ENCODE measurements at places on chromosomes 1 and 21.

DNA sequence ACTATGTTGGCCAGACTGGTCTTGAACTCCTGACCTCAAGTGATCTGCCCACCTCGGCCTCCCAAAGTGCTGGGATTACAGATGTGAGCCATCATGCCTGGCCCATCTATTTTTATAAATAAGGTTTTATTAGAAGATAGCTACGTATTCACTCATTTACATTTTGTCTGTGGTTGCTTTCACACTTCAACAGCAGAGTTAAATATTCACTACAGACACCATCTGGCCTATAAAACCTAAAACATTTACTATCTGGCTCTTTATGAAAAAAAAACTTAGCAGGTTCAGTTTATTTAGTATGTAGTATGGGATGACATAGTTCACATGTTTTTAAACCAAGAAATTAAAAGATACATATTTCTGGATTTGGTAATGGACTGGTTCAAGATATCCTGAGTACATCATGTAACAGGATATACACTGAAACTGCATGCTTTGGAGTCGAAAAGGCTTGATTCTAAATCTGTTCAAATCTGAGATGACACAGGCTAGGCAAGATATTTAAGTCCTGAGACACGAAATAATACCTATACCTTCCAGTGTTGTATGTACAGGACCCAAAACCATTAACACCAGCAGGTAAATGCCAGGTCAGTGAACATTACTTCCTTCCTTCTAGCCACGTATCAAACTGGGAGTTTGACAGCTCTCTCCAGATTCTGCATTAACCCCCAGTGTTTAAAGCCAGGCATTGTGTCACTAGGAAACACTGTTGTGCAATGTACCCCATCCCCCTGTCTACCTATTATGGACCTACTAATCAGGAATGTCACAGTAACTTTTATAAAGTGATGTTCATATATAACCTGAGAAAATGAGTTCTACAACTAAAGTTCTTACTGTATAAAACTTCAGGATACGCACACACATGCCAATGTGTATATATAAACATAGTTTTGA, 54.3 kb upstream of the SDC3 start:
- DNase-seq = no peak

DNA sequence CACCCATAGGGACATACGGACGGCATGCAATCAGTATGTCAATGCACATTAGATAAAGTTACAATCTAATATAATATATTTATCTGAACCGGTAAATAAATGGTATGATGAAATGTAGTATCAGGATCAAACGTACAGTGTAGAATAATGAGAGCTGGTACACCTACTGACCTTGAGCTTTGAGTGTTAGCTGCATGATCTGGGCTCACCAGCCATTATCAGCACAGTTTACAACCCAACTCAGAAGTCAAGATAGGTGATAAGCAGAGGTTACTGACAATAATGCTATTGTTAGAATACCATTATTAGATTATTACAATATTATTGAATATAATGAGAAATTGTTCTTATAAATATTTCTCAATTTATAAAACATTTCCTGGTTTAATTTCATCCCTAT, 103.0 kb upstream of the ESRRG start:
- DNase-seq = no peak

DNA sequence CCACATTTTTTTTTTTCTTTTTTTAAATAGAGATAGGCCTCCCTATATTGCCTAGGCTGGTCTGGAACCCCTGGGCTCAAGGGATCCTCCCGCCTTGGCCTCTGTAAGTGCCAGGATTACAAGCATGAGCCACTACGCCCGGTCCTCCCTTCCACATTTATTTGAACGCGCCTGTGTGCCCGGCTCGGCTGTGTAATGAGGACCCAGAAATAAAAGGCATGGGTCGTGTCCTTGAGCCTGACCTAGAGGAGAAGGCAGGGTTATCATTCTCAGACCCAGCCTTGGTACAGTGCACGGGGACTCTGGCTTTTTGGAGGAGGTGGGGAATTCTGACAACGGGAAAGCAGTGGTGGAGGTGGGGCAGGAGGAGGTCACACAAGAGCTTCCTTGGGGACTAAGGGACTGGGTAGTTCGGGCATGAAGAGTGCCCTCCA, 841 bp downstream of the CENPF start:
- no peak for DNase-seq

- no peak for DNase-seq
These were observed 20.4 kb upstream of the PLXNA2 start for GRCh38 chr1:208264469-208265121.

DNA sequence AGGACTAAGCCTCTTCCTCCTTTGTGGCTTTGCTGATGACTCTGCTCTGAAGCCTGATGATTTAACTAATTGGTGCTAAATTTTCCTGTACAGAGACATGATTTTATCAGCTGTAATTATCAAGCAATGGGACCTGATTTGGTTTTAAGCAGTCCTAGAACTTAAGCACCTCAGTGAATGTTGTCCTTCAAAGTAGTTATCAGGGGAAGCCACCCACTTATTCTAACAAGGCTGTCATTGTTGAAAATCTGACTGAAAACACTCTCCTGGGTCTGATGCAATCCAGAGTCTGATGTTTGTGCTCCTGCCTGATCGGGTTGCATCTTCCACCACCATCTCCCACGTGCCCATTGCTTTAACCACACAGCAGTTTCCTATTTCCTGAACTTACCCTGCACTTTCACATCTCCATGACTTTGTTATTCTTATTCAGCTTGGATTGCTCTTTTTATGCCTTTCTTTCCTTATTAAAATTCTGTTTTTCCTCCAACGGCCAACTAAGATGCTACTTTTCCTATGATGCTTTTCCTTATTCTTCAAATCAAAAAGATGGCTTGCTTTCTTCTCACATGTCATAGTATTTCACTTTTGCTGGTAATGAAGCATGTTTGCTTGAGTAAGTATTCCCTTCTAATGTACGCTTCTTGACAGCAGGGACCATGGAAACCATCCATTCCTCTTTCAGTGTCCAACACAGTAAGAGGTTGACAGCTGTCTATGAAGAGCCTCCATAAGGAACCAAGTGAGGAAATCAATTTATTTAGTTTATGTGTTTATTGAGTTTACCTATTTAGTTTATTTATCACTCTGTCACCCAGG, 55.0 kb downstream of the S1PR1 start:
- no peak for DNase-seq

DNA sequence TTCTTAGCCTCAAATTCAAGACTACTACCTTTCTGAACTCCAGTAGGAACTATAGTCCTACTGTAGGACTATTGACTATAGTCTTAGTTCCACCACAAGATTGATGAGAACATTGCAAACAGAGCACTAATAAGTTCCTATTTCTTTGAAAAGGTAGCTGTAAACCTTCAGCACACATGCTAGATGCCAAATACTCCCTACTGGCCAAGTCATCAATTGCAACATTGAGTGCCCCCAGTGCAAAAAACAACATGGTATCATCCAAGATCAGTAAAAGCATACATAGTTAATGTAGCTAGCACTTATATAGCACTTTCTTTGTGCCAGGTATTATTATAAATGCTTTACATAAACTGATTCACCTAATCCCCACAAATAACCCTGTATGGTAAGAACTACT, 99.8 kb downstream of the MRPL39 start:
- DNase-seq = no peak

DNA sequence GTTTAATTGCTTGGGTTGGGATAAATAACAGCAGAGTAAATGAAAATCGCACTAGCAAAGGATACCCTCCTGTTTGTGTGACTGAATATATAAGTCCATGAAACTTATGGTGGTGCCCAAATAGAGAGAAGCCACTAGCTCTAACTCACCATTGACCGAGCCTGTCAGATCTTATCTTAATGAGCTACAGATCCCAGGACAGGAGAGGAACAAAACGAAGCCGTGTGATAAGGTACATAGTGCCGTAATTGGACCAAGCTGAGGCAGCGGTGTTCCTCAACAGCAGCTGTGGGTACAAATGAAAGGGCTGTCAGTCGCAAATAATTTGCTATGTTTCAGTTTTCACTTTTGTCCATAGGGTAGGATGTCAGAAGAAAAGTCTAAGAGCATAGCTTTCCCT, 276.1 kb downstream of the PTBP2 start:
- DNase-seq = no peak

DNA sequence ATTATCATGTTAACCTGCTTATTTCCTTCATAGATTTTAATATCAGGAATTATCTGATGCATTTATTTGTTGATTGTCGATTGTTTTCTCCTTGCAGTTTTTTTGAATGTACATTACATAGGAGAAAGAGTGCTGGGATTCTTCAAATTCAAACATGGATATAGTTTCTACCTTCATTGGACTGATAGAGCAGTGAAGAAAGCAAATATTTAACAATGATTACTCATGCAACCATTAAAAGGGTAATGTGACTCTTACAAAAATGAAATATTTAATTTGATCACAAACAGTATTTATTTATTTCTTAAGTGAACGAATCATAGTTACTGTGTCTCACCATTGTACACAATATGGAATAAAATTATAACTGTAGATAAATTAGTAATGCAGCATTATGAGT, 350.9 kb downstream of the BRINP3 start:
- no peak for DNase-seq

DNA sequence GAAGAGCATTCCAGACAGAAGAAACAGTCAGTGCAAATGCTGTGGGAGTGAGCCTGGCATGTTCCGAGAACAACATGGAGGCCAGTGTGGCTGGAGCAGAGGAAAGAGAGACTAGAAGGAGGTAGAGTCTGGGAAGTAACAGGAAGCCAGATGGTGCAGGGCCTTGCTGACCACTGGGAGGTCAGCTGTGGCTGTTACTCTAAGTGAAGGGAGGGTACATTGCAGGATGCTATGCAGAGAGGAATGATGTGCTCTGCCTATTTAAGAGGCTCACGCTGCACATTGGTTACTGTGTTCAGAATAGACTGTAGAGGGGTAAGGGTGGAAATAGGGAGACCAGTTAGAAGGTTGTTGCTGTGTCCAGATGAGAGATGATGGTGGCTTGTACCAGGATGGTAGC, 88.6 kb upstream of the CACNA1E start:
- no peak for DNase-seq

GRCh38 chr1:2438038-2438437, 25.7 kb upstream of the PEX10 start:
- no peak for DNase-seq

- DNase-seq = no peak
These were observed 147.2 kb downstream of the CRB1 start for GRCh38 chr1:197415221-197415620.

GRCh38 chr1:85830837-85831236, 122.6 kb upstream of the ZNHIT6 start:
- DNase-seq = no peak

- DNase-seq = no peak
These were observed 14.9 kb downstream of the SLC26A9 start for GRCh38 chr1:205928317-205928716.

DNA sequence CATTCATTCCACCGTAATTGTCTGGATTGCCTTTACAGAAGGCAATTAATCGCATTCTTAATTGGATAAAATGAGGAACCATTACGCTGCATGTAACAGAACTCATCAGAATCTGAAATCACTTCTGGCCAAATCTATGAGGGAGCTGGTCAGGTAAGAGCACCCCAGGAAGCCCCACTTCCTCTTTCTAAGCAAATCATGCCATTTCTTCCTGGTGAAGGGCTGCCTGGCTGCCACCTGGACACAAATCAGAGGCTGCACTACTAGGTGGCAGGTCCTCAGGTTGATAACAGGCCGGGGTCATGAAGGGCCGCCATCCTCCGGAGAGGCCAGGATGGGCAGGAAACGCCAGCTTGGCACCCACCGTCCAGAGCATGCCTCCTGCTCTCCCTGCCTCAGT, 73.7 kb downstream of the CAPZB start:
- no peak for DNase-seq

- DNase-seq = no peak
These were observed 675 bp downstream of the MYSM1 start for GRCh38 chr1:58699011-58699762.

DNA sequence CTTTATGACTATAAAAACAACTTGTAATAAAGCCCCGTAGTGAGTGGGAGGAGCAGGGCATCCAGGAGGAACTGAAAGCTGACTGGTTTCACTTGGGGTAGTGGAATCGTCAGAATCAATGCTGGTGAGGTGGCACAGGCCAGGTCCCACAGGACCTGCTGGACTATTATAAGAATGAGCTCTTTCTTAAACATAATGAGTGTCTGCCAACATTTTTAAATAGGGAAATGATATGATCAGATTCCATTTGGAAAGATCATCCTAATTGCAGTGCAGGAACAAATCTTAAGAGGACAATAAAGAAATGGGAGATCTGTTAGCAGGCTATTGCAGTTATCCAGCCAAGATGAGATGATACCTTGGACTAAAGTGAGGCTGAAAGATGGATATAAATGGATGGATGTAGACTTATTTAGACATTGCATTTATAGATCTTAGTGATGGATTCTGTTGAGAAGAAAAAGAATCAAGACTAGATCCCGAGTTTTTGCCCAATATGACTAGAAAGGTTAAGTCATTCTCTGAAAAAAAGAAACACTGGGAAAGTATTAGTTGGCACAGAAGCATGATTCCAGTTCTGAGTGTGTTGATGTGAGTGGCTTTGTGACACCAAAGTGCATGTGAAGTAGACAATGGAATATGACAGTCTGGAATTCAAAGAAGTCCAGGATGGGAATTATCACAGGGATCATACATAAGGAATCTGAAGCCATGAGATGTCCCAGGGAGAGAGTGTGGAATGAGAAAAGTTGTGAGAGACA, 153.3 kb upstream of the SGIP1 start:
- no peak for DNase-seq

DNA sequence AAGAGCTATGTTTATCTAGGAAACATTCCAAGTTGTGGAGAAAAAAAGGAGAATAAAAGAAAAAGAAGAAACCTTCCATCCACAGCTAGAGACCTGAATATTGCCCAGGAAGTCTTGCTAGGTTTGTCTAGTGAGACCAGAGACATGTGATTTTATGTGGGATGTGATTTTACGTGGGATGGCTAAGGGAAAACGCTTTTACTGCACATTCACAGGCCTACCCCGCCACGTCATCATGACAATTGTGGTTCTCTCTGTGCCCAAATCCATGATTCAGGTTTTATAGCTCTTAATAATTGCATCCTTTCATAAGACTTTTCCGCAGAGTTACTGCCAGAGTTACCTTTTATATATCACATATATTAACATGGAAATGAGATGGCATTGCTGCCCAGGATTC, 86.4 kb upstream of the SSX2IP start:
- DNase-seq = no peak

GRCh38 chr21:34129901-34130715, 56.7 kb downstream of the MRPS6 start:
- DNase-seq = no peak

DNA sequence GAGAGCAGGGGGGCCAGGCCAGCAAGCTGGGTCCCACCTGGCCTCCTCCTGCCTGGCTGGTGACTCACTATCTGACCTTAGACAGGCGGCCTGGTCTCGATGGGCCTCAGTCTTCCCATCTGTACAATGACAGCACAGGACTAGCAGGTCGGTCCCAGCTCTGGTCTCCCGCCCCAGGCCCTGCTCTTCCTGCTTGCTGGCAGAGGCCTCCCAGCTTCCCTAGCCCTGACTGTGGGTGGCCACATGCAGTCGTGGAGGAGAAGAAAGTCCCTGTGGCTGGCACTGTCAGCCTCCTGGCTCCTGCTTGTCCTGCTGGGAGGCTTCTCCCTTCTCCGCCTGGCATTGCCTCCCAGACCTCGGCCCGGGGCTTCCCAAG, 817 bp downstream of the EXTL1 start:
- no peak for DNase-seq

All from activated T-helper 1 cell treated with anti-CD3 and anti-CD28 coated beads, Interleukin-2, amount 50 U/mL, for 16 hours (primary cell).